ENCODE measurements at places on chromosomes 6 and 20.

DNA sequence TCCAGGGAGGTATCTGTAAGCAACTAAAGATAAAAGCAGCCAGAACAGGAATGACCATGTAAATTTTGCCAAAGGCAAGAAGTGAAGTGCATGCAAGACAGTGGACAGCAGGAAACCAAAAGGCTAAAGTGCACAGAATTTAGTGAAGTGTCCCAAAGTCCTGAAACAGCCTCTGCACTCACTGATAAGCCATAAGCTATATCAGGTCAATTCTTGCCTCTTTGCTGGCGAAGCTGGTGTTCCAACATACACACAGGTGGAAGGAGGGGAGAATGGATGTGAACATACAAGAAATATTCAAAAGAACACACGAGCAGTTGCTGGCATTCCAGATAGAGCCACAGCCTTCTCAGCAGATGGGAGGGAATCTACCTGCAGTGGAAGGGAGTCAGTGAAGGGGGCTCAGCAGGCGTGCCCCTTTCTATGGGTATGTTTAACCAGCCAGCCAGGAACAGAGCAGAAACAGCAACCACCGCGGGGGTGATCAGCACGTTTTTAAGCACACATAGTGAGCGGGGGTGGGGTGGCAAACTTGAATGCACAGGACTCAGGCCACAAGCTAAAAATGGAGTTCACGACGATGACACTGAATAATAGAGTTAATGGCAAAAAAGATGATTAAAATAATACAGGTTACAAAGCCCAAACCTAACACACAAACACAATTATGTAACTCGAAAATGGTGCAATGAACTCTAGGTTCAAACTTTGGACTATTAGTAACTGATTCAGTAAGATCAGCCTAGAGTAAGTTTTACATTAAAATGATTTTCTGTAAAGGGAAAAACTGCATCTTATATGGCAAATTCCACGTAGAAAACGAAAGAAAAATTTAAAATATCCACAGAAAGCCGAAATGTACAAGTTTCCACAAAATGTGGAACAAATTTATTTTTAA lies 1.2 kb downstream of the ECI2 start:
- DNase-seq: no peak

GRCh38 chr6:112362027-112362795 lies 15.1 kb downstream of the RFPL4B start:
- DNase-seq: no peak

DNA sequence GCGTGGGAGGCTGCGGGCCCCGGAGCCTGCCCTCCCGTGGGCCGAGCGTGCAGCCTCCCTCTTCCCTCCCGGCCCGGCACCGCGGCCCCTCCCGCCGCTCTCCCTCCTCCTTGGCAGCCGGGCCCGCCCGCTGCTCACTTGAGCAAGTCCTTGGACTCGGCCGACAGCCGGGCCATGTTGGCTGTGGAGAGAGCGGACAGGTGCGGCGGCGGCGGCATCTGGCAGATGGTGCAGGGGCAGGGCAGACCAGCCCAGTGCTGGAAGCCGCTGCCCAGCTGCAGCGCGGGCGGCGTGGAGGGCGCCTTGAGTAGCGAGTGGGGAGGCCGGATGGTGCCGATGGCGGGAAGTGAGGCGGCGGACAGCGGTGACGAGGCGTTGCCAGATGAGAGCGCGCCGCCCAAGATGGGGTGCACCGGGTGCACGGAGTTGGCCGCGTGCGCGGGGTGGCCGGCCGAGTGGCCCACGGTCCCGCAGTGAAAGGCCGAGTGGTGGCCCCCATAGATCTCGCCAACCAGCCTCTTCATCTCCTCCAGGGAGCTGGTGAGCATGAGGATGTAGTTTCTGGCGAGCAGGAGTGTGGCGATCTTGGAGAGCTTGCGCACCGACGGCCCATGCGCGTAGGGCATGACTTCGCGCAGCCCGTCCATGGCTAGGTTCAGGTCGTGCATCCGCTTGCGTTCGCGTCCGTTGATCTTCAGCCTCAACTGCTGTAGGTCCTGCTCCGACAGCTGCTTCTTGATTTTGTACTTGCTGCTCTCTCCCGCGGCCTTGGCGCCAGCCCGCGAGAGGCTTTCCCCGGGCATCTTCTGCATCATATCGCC lies 766 bp downstream of the OLIG3 start:
- DNase-seq: peak; percentile 65

DNA sequence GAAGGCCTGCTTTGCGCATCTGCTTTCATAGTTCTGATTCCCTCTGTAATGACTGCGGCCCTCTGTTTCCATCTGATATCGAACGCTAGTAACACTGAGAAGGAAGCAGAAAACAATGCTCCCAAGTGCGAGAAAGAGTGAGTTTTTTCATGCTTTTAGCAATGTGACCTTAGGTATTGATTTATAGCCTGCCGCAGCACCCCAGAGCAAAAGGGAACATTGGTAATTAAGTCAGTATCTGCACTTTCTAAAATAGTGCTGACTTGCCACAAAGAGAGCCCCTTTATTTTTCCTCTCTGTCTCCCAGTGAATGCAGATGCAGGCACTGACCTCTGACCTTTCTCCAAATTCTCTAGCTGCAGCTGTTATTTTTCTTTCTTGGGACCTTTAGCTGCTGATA lies 129.8 kb downstream of the HDGFL1 start:
- DNase-seq: no peak

GRCh38 chr20:10731190-10731965 lies 57.6 kb upstream of the JAG1 start:
- DNase-seq: no peak

DNA sequence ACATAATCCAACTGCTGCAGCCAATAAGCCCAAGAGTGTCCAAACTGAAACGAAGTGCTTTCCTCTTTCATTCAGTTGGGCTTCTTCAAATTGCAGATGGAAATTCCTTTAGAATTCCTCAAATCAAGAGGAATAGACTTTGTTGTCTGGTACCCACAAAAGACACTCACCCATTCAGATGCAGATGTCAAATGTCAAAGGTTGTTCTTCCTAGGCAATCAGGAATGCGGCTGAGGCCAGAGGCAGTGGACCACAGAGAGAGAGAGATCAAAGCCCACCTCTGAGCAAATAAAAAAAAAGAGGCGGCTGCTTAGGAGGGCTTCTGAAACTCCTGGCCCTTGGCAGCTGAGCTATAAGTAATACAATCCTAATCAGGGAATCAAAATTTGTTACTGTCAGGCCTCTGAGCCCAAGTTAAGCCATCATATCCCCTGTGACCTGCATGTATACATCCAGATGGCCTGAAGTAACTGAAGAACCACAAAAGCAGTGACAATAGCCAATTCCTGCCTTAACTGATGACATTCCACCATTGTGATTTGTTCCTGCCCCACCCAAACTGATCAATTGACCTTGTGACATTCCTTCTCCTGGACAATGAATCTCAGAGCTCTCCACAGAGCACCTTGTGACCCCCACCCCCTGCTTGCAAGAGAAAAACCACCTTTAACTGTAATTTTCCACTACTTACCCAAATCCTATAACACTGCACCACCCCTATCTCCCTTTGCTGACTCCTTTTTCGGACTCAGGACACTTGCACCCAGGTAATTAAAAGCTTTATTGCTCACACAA lies 303.0 kb upstream of the GJE1 start:
- no peak for DNase-seq

GRCh38 chr20:48107560-48107959 lies 322.3 kb upstream of the SULF2 start:
- no peak for DNase-seq

DNA sequence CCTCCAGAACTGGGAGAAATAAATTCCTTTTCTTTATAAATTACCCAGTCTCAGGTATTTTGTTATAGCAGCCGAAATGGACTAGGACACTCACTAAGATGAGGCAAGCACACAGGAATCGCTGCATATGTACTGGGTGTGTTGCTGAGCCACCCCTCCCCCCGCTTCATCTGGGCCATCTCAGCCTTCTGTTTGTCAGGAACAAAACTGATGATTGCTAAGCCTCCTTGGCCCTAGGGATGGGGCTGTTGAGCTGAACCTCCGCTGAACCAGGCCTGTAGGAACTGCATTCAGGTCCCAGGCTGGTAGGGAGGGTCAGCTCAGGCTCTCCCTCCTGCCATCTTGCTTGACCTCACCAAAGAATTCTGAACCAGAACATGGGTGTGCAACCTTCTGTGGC lies 108.6 kb downstream of the MAP3K7 start:
- no peak for DNase-seq

GRCh38 chr6:41939176-41939847 lies 2.3 kb downstream of the CCND3 start:
- DNase-seq: peak; percentile 52

- no peak for DNase-seq
Observed at GRCh38 chr6:20915156-20915555, 380.9 kb downstream of the CDKAL1 start.

- no peak for DNase-seq
Observed at GRCh38 chr6:40755046-40755681, 168.0 kb upstream of the LRFN2 start.

GRCh38 chr6:48176645-48177308 lies 65.8 kb upstream of the PTCHD4 start:
- no peak for DNase-seq

DNA sequence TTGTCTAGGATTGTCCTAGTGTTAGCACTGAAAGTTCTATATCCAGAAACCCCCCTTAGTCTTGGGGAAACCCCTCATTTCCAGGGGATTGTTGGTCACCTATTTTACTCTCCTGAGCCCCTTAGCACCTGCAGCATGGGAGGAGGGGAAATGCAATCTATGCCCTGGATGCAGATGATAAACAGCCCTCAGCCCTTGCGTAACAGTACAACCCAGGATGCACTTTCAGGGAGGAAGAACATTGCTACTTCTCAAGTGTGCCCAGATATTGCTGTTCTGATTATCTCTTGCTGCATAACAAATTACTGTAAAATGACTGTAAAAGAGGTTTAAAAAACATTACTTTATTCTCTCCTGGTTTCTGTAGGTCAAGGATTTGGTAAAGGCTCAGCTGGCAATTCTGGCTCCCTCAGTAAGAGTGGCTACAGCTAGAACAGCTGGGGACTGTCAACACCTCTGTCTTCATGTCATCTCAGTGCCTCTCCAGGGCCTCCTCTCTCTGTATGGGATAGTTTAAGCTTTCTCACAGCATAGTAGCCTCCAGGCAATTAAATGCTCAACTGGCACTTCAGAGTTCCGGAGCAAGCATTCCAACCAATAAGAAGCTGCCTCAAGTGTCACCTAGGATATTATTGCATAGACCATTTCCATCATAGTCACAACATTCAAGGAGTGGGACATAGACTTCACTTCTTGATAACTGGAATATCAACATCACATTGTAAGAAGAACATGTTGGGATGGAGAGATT lies 117.8 kb upstream of the FOXO3 start:
- no peak for DNase-seq

GRCh38 chr6:24768361-24768760 lies 6.4 kb upstream of the GMNN start:
- DNase-seq: no peak

DNA sequence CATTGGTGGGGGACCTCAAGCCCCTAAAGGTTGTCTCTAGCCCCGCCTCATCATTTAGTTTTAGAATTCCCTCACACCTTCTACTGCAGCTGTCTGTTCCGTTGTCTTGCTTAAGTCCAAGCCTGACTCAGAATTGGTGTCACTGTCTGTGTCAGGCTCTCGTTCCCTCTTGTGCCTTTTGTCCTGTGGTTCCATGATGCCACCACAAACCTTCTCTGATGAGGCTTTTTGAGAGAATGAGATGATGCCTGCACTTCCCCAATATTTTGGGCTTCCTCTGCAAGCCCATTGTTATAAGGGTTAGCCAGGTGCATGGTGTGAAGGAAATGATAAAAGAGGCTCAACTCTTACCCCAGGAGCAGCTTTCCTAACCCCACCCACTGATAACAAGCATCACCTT lies 8.1 kb upstream of the AKIRIN2 start:
- no peak for DNase-seq

- DNase-seq: no peak
Observed at GRCh38 chr6:1436334-1437306, 47.2 kb downstream of the FOXF2 start.

Data from psoas muscle (tissue), 8 donors.